ENCODE measurements at places on chromosomes 12 and 14.

DNA sequence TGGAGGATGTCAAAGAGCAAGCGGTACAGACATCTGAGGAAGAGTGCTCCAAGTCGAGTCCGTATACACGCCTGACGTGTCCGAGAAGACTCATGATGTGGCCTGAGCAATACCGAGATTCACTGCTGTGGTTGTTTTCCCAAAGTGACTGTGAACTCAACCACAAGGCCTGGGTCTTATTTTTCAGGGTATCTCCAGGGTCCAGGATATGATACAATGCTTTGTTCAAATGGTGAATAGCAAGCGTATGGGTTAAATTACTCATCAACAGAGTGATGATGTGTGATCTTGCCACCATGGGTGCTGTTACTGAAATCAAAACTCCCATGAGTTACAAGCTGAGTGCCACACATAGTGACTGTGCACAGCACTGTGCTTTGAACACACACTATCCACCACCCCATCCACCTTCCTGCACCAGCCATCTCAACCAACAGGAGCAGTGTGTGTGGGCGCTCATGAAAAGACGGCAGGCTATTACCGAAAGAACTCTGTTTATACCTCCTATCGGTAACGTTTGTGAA is 109.6 kb downstream of the BCAT1 start:
- no peaks in the 10 kb centered on the region for H3K4me1 ChIP-seq
- DNase-seq: no peak
- H3K27me3 ChIP-seq: no peaks in the 10 kb centered on the region
- no peak overlapping the region for H3K4me3 ChIP-seq
- H3K36me3 ChIP-seq: no peaks in the 10 kb centered on the region
- no peak overlapping the region for H3K27ac ChIP-seq

DNA sequence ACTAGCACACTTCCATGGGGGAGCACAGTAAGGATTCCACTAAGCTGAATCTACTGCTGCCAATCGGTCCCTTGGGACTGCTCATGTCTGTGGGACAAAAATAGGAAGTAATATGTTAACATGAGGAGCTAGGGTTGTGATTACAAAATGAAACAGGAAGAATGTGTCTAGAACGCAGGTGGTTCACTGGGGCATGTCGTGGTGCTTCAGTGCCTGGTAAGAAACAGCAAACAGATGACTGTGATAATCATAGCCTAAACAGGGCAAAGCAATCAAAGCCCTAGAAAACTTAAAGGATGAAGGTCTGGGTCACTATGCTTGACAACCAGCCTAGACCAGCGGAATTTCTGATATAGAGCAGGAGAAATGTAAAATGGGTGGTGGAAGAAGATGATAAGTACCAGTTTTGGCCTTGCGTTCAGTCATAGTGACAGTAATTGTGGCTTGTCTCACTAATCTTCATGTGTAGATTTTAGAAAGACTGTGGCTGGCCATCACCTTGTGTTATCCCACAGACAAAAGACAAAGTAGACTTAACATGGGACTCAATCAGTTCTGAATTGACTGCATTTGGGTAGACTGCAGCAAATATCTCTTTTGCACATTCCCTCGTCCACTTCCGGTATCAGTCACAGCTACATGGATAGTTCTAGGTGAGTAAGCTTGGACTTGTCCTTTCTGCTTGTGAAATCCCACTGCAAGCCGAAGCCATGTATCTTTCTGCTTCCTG is 51.4 kb downstream of the WASHC3 start:
- H3K27me3 ChIP-seq: no peaks in the 10 kb centered on the region
- H3K4me3 ChIP-seq: no peak overlapping the region
- H3K27ac ChIP-seq: no peak overlapping the region
- no peak for DNase-seq

- H3K4me1 ChIP-seq: no peaks in the 10 kb centered on the region
- no peak overlapping the region for H3K27ac ChIP-seq
- no peak for DNase-seq
- no peaks in the 10 kb centered on the region for H3K36me3 ChIP-seq
- no peak overlapping the region for H3K4me3 ChIP-seq
These were observed 21.3 kb upstream of the COX6A1 start for GRCh38 chr12:120416490-120417216.

GRCh38 chr14:61287196-61287595 is 6.1 kb upstream of the TMEM30B start:
- no peak for DNase-seq
- no peaks in the 10 kb centered on the region for H3K4me1 ChIP-seq

- no peak for DNase-seq
- H3K27ac ChIP-seq: no peak overlapping the region
- no peaks in the 10 kb centered on the region for H3K36me3 ChIP-seq
- H3K4me3 ChIP-seq: no peak overlapping the region
- H3K27me3 ChIP-seq: no peaks in the 10 kb centered on the region
These were observed 42.4 kb downstream of the ERH start for GRCh38 chr14:69355607-69356281.

GRCh38 chr12:93563807-93564538 is 8.5 kb upstream of the SOCS2 start:
- no peaks in the 10 kb centered on the region for H3K36me3 ChIP-seq
- no peaks in the 10 kb centered on the region for H3K4me1 ChIP-seq
- no peaks in the 10 kb centered on the region for H3K27me3 ChIP-seq
- H3K4me3 ChIP-seq: no peak overlapping the region
- no peak for DNase-seq
- H3K27ac ChIP-seq: no peak overlapping the region

DNA sequence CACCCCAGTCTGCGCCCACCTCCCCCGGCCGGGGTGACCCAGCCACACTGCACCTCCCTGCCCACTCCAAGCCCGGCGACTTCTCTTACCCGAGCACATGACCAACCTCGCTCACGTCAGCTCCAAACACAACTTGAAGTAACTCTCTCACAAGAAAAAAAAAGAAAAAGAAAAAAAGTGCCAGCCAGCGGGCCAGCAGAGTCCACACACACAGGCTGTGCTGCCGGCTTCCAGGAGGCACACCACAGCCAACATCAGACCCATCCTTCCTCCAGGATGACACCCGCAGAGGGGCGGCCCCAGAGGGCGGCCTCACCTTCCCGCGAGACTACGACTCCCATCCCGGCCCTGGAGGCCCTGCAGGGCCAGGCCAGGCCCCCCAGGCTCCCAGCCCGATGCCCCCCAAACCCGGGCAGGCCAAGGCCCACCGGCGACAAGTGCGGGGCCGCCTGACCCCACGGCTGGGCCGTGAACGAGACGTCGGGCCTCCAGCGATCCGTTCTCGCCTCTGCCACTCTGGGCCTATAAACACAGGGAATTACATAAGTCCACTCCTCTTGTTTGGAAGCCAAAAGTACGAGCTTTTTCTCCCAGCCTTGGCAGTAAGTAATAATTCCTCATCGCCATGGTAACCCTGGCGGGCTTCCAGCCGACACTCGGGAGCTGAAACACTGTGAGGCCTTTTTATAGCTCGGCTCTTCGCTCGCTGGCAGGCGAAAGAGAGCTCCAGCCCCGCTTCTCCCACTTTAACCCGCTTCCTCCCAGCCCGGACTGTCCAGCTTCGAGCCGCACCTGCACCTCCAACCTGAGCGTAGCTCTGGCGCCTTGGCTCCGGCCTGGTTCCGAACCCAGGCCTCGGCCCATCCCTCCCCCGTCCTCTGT is 49.1 kb downstream of the NCOR2 start:
- H3K36me3 ChIP-seq: peaks cover 4% of the 10 kb centered on the region
- H3K27me3 ChIP-seq: no peaks in the 10 kb centered on the region
- no peaks in the 10 kb centered on the region for H3K4me1 ChIP-seq

DNA sequence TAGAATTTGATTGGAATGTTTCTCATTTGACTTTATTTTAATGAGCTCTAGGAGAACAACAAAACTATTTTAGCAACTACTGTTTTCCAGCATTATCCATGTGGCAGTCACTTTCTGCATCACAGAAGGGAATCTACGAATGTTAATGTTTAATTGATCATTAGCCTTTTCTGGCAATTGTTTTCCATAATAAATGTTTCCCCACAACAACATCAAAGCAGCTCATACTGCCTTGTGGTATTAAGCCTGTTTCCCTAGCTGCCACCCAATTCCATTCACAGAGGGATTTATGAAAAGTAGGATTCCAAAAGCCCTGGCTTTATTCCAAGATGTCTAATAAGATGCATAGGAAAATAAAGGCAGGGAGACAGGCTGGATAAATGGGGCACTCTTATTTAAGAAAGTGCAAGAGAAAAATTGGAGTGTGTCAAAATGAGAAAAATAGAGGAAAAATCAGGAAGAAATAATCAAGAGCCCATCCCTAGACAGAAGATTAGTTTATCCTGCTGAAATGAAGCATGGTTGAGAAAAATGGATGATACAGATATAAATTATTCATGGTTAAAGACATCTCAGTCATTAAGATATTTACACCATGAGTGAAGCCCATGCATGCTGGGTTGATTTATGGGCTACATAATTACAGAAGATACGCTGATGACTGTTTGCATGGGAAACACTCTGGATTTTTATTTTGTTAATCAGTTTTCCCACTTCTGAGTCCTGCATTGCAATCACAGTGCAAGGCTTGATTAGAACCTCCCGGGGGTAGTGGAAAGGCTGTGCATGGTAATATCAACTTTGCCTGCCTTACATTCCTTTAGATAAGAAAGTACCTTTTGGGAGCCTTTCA is 180.3 kb downstream of the HELB start:
- H3K4me1 ChIP-seq: no peaks in the 10 kb centered on the region
- DNase-seq: no peak
- H3K27ac ChIP-seq: no peak overlapping the region
- H3K4me3 ChIP-seq: no peak overlapping the region

Measured in naive thymus-derived CD4-positive, alpha-beta T cell (primary cell).